Activated CD4-positive, alpha-beta T cell treated with anti-CD3 and anti-CD28 coated beads, Interleukin-10, Interleukin-2, amounts not matched to agents 100 ng/mL and 50 ng/mL, durations not matched to agents 16 hours and 8 hours (primary cell): ENCODE measurements at places on chromosomes 5 and 9.

DNA sequence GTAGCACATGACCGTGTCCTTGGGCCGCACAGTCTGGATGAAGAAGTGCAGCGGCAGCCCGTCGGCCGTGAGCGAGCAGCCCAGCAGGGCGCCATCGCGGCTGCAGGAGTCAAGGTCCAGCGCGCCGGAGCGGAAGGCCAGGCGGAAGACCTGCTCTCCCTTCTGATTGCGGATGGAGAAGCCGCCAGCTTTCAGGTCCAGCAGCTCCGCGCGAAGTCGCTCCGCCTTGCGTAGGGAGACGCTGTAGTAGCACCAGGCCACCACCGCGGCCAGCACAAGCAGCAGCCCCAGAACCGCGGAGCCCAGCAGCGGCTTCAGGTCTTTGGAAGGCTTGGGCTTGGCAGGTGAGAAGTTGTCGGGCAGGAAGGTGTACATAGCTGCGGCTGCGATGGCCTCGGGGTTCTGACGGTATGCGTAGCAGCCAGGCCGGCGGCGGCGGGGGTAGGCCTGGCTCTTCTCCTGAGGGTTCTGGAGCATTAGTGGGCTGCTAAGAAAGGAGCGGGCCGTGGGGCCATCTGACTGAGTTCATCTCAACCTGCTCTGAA is 4.2 kb downstream of the MYORG start:
- no peak for DNase-seq

DNA sequence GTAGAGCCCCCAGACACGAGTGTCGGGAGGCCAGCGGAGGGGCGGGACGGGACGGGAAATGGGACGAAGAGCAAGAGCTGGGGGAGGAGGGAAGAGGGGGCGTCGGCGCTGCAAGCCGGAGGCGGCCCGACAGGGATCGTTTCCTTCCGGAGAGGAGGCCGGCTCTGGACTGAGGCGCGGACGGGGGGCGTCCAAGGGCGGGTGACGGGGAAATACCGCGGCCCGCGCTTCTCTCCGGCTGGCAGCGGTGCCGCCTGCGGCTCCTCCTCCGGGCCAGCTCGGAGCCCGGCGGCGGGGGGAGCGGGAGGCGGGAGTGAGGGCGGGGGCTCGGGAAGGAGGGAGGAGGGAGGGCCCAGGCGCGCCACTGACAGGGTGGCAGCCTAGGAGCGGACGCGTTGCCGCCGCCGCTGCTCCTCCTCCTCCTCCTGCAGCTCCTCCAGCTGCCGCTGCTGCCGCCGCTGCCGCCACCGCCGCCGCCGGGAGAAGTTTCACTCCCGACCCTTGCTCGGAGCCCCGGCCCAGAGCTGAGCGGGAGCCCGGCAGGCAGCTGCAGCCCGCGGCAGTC is at the start of gene CHSY3:
Gene CHSY3, plus strand, starts transcription at position 364 of the 565 bp plus-strand sequence.
- DNase-seq, result peak; percentile 64

- no peak for DNase-seq
Measured at GRCh38 chr9:83933790-83934189, 12.6 kb upstream of the KIF27 start.

- no peak for DNase-seq
Measured at GRCh38 chr9:74643303-74643923, 146.3 kb downstream of the RORB start.

- DNase-seq, result no peak
Measured at GRCh38 chr5:142152384-142152732, 43.8 kb downstream of the NDFIP1 start.

DNA sequence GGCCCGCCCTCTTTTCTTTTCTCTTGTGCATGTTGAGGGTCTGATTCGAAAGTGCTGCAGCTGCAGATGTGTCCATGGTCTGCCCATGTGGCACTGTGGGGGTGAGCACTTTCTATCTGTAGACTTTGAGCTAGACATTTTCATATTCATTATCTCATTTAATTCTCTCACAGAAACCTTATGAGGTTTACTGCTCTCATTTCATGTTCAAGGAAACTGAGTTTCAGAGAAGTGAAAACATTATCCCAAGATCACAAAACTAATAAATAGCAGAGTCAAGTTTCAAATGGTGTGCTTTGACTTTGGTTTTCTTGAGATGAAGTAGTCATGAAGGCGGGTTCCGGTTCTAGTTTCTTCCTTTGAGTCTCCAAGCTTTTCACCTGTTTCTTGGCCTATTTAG is 536.5 kb upstream of the ZNF462 start:
- DNase-seq, result no peak

DNA sequence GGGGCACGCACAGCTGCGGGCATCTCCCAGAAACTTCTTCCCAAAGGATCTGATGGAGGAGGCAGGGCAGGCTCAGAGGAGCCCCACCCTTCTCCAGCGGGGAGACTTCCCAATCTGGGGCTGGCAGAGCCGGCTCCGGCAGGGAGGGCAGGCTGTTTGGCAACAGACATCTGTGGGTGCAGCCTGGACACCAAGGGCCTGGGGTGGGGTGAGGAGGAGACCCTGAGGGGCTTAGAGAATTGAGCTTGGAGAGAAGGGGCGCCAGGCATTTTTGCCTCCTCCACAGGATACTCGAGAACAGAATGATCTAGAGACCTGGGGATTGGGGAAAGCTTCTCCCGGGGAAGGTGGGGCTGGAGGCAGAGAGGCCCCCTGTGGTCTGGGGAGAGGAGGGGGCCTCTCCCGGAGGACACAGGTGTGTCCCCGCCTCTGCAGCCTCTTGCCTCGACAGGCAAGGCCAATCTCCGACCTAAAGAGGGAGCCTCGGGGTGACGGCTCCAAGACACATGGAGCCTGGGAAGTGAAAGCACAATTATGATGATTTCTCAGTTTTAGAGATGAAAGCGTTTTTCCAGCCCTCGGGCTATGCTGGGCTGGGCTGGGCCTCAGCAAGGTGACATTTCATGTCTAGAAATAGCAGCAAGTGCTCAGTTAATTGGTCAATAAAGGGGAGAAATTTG is 8.4 kb downstream of the LHX3 start:
- DNase-seq, result no peak

- DNase-seq, result no peak
Measured at GRCh38 chr9:16771356-16771755, 99.1 kb downstream of the BNC2 start.

DNA sequence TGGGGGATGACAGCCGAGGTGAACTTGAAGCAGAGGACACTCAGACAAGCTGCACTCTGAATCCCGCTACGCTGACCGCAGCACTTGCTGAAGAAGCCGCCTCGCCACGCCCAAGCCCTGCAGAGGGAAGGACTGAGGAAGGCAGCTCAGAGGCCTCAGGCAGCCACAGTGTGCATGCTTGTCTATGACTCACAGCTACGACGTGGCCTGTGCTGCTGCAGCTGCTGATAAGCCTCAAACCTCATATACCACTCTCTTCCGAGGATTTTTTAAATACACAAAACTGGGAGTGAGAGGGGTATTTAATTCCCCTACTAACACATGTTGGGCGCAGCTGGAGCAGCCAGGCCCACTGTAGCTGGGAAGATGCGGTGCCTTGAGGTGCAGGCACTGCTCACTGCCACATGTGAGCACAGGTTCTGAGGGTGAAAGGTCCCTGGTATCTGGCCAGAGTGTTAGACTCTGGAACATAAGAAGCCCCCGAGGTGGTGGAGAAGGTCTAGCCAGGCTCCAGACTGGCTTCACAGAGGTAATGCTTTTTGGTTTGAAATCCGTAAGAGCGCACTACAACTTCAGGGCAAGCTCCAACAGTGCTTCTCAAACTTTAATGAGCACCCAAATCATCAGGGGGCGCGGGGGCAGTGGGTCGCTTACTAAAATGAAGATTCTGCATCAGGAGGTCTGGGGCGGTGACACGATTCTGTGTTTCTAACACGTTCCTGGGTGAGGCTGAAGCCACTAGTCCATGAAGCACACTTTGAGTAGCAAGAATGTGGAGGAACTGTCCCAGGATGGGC is 196.8 kb downstream of the AUH start:
- DNase-seq, result peak; percentile 93

- no peak for DNase-seq
Measured at GRCh38 chr9:117400171-117400570, 14.7 kb downstream of the ASTN2 start.

- DNase-seq, result no peak
Measured at GRCh38 chr5:135149956-135150723, 116.1 kb upstream of the PITX1 start.

- no peak for DNase-seq
Measured at GRCh38 chr5:181105391-181106025, 25.5 kb downstream of the OR2V1 start.

GRCh38 chr5:129652349-129653056 is 95.4 kb upstream of the MINAR2 start:
- no peak for DNase-seq

GRCh38 chr9:129430940-129431643 is 189.8 kb downstream of the C9orf50 start:
- DNase-seq, result no peak
